ENCODE measurements at places on chromosomes 4 and X. TPM values are rescaled to one million over a fixed set of nuclear protein-coding genes. Genes with fewer than 3 reads are reported as not detected.

RNF212 gene
- total RNA-seq = 8.5 TPM

DNA sequence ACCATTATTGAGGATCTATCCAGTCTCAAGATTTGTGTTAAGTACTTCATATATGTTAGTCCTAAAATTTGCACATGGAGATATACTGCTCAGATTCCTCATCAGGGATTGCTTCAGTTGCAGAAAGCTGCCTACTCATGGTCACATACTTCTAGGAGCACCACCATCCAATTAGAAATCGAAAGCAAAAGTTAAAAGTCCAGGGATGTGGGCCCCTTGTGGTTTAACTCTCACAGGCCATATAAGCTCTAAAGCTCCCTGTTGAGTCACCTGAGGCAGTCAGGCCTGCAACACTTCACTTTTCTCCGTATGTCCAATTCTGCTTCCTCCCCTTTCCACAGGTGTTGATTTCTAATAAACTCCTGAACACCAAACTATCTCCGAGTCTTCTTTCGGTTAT is 84.2 kb downstream of the CNOT6L start:
- no peaks in the 10 kb centered on the region for H3K27me3 ChIP-seq
- H3K36me3 ChIP-seq = no peaks in the 10 kb centered on the region
- peak overlapping the region; percentile 42 for H3K4me3 ChIP-seq
- peak; percentile 12 for DNase-seq
- H3K27ac ChIP-seq = peak overlapping the region; percentile 84

DNA sequence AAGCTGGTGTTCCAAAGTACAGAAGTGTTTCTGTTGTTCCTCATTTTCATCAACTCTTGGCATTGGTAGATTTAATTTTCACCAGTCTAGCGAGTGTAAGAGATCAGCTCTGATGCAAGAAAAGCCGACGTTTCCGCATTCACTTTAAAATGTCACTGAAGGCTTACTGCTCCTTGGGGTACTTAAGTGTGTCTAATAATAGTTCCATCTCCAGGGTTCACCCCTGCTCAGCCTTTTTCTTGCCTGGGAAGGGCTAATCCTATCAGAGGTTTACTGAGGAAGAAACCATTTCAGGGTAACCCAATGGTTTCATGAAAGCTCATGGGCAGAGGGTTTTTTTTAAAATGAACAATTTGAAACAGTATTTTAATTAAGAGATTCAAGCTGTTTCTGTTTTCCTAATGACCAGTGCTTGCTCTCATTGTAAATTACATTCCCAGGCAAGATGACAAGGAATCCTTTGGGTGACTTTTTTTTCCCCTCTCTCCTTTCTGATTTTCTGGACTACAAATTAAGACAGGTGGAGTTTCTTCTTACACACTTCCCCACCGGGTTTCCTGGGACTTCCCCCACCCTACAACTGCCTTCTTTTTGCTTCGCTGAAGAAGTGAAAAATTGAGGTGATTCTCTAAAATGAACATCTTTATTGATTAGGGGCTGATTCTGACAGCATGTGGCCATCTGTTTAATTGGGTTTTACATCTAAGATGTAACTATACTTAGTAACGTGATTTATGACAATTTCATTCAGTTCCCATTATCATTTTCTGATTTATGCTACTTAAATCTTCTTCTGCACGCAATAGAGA is 78.7 kb upstream of the CBLL2 start:
- H3K27me3 ChIP-seq = no peaks in the 10 kb centered on the region
- H3K36me3 ChIP-seq = no peaks in the 10 kb centered on the region
- H3K4me1 ChIP-seq = peaks cover 5% of the 10 kb centered on the region
- no peak for DNase-seq
- H3K4me3 ChIP-seq = no peak overlapping the region
- H3K27ac ChIP-seq = no peak overlapping the region

GRCh38 chr4:68466185-68466584 is 18.9 kb downstream of the TMPRSS11E start:
- no peak overlapping the region for H3K4me3 ChIP-seq
- H3K4me1 ChIP-seq = peaks cover 16% of the 10 kb centered on the region
- no peak for DNase-seq
- H3K36me3 ChIP-seq = no peaks in the 10 kb centered on the region
- no peaks in the 10 kb centered on the region for H3K27me3 ChIP-seq

DNA sequence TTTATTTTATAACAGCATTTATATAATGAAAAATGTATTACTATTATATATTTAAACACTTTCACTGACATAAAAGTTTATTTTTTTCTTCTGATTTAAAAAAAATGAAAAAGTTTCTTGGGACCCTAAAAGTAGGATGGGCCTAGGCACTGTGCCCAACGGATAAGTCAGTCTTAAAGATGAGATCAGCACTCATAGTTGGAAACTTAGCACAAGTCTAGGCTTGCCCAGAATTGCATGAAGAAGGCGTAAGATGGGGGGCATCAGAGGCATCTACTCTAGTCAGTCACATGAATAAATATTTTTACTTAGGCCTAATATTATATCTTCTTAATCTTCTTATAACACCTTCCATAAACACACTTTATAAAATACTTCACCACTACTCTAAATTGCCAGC is 306.7 kb upstream of the GRID2 start:
- no peak for DNase-seq
- no peaks in the 10 kb centered on the region for H3K36me3 ChIP-seq
- no peak overlapping the region for H3K27ac ChIP-seq
- H3K4me3 ChIP-seq = no peak overlapping the region

DNA sequence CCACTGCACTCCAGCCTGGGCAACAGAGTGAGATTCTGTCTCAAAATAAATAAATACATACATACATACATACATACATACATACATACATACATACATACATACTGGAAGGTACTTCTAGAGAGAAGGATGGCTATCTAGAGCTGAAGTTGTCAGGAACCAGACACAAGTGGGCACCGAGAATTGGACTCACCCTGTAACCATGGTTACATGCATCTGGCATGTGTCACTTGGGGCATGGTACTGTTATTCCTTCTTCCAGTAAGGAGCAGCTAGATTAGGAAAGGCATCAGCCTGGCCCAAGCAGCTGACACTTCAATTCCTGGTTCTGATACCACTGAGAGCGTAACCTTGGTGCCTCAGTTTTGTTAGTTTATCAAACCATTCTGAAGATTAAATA is 127.1 kb downstream of the SH3KBP1 start:
- DNase-seq = no peak
- H3K4me3 ChIP-seq = no peak overlapping the region
- peaks cover 7% of the 10 kb centered on the region for H3K36me3 ChIP-seq
- H3K27ac ChIP-seq = peak overlapping the region; percentile 87

DNA sequence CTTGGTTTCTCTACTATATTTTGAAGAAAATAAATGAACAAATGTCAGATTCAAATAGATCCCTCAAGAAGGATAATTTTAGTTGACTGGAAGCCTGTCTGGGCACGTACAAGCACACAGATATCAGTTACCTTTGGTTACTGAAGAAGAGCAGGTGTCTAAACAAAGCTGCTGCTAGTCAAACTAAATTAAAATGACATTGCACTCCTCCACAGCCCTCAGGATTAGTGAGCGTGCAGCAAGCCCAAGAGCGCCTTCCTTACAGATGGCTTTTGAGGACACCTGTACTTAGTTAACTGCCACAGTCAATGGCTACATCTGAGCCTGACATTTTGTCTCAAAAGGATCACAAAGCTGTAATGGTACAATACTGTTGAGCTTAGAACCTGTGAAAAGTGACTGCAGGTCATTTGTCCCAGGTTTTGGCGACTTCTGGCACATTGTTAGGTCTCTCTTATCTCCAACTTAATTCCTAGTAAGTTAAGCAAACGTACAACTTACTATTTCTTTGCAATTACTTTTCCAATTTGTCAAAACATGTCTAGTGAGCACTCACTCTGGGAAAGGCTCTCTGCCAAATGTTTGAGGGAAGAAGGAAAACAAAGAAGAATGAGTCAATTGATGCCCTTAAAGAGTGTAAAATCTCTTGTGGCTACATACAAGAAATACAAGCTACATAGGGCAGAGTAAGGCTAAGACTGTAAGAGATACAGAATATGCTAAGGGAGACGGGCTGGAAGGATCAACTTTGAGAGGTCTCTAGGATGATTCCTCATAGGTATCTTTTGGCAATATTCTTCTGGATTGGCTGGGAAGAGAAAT is 25.6 kb upstream of the DAPP1 start:
- no peaks in the 10 kb centered on the region for H3K36me3 ChIP-seq
- no peak overlapping the region for H3K4me3 ChIP-seq
- H3K4me1 ChIP-seq = no peaks in the 10 kb centered on the region

DNA sequence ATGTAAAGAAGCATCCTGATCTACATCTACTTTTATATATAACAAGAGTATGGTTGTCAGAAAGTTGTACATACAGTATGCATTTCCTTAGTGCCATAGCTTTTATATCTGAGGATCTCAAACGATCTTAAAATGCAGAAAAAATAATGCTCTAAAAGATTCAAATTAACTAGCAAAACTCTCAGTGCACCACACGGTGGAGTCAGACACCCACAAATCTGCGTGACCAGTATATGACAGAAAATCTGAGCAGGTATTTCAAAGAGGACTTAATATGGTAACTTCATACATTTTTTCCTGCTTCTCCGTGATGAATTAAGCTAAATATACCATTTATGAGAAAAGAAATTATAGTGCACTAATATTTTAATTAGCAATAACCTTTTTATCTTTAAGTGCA is 803.0 kb downstream of the DMD start:
- DNase-seq = no peak
- no peak overlapping the region for H3K4me3 ChIP-seq
- H3K27ac ChIP-seq = no peak overlapping the region
- H3K27me3 ChIP-seq = no peaks in the 10 kb centered on the region
- no peaks in the 10 kb centered on the region for H3K36me3 ChIP-seq
- no peaks in the 10 kb centered on the region for H3K4me1 ChIP-seq

GRCh38 chr4:6953751-6954380 is 44.2 kb downstream of the TBC1D14 start:
- peaks cover 77% of the 10 kb centered on the region for H3K4me1 ChIP-seq
- peaks cover 2% of the 10 kb centered on the region for H3K36me3 ChIP-seq
- H3K27ac ChIP-seq = no peak overlapping the region
- no peaks in the 10 kb centered on the region for H3K27me3 ChIP-seq
- H3K4me3 ChIP-seq = no peak overlapping the region
- no peak for DNase-seq

DNA sequence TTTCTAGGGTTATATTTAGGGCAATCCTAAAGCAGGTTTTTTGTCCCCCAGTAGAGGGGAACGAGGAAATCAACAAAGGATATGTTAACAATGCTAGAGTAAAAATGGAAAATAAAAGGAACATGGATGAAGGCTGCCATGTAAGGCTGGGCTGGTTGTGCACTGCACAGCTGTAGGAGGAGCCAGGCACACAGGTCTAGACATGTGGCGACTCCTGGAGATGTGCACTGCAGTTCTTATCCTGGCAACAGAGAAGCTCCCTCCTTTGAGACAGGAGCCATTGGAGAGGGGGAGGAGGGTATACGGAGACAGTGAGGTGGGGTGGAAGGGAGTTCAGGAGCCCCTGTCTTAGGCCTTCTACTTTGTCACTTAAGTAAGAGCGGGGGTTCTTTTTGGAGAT is 65.9 kb downstream of the NAT8L start:
- no peak for DNase-seq
- no peaks in the 10 kb centered on the region for H3K36me3 ChIP-seq
- H3K4me1 ChIP-seq = no peaks in the 10 kb centered on the region
- H3K27me3 ChIP-seq = peaks cover 23% of the 10 kb centered on the region
- H3K4me3 ChIP-seq = no peak overlapping the region
- H3K27ac ChIP-seq = no peak overlapping the region

DNA sequence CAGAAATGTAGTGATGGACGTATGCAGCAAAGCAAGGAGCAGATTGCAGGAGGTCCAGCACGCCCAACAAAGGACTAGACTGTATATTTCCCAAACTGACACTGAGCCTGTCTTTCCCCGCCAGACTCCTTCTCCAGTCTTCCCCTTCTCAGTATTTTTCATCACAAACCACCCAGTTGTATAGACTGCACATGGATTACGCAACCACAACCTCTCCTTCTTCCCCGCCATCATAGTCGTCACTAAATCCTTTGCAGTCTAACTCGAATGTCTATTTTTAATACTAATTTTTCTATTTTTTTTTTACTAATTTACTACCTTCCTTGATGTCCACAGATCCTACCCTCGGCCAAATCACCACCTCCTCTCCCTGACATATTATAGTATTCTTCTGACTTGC is 105.4 kb downstream of the MTNR1A start:
- H3K4me1 ChIP-seq = no peaks in the 10 kb centered on the region
- no peak overlapping the region for H3K27ac ChIP-seq
- no peaks in the 10 kb centered on the region for H3K27me3 ChIP-seq

ZXDB gene
- total RNA-seq = 16.7 TPM

DNA sequence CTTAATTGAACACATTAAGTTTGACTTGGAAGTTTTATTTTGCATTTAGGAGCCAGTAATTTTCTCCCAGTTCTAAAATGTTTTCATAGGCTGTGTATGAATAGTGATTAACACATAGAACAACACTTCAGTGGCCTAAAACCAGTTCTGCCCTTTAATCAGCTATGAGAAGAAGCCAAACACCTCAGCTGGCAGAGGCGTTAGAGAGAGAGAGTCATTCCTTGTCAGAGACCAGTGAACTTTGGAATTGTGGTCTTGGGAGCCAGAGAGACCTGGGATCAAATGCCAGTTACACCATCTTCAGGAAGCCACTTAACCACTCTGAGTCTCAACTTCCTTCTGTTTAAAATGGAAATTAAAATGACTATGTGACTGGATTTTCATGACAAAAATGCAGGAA is 39.3 kb upstream of the PRPS2 start:
- H3K4me1 ChIP-seq = no peaks in the 10 kb centered on the region
- H3K27ac ChIP-seq = no peak overlapping the region
- H3K27me3 ChIP-seq = peaks cover 4% of the 10 kb centered on the region
- no peak overlapping the region for H3K4me3 ChIP-seq

CYLC1 gene
- total RNA-seq = not detected

DNA sequence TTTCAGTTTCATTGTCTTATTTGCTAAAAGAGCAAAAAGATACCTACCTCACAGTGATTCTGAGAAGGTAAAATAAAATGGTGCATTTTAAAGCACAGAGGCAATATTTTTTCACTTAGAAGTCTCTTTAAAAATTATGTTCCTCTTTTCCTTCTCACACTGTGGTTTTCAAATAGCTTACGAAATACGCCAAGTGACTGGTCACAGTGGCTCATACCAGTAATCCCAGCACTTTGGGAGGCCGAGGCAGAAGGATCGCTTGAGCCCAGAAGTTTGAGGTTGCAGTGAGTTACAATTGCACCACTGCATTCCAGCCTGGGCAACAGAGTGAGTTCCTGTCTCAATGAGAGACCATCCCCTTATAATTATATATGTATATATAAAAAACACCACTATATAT is 372.6 kb downstream of the FBXO8 start:
- peaks cover 3% of the 10 kb centered on the region for H3K27me3 ChIP-seq
- H3K27ac ChIP-seq = no peak overlapping the region
- DNase-seq = no peak
- no peaks in the 10 kb centered on the region for H3K4me1 ChIP-seq

DNA sequence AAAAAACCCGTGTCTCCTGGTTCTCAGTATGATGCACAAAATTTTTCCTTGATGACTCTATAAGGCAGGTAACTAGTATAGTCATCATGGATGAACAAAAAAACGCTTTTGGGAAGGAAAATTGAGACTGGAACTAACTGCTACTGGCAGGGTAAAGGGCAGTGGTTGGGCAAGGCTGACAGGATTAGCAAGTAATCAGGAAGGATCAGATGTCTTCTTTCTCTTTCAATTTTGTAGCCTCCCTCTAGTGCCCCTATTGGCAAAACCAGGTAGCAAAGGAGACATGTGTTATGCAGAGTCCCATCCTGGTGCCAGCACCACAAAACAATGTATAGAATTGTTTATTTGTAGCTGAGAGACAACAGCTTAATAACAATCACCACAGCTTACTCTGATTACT is 12.8 kb upstream of the SLITRK4 start:
- no peaks in the 10 kb centered on the region for H3K4me1 ChIP-seq
- H3K4me3 ChIP-seq = no peak overlapping the region
- H3K36me3 ChIP-seq = no peaks in the 10 kb centered on the region
